ENCODE measurements at places on chromosomes 5 and 9.

GRCh38 chr9:114958021-114958843 lies 27.8 kb upstream of the TNFSF8 start:
- peak; percentile 1 for DNase-seq

GRCh38 chr5:38367410-38367809 lies 109.1 kb downstream of the EGFLAM start:
- DNase-seq = no peak

DNA sequence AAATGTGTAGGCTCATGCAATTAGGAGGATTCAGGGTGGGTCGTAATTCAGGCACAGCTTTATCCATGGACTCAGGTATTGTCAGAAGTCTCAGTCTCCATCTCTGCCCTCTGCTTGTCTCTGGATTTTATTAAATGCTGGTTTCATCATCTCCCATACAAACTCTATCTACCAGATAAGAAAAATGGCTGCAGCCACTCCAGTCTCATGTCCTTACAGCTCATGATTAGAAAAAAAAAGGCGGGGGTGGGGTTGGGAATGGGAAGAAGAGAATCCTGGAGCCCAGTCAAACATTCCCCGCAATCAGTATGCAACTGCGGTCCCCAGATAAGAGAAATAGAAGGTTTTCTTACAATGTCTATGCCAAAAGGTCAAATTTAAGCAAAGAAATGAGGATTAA lies 7.6 kb upstream of the FBXO38 start:
- no peak for DNase-seq

DNA sequence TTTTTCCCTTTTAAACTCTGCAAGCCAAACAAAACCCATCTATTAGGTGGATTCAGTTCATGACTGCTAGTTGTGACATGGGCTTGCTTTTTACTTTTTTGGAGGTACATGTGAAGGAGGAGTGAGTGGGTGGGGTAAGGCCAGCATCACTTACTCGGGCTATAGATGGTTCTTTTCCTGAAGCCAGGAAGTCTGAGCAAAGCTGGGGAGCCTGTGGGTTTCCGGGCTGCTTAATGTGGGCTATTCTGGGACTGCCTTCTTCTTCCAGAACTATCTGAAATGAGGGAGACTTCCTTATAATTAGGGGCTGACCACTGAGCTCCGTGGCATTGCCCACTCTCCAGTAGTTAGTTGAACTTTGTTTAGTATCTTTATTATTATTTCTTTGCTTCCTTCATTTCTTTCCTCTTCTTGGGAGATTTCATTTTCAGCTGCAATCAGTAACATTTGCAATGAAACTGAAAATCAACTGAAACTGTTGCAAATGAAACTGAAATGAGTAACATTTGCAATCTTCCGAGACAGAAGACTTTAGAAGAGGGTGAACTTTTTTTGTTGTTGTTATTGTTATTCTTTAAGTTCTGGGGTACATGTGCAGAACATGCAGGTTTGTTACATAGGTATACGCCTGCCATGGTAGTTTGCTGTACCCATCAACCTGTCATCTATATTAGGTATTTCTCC lies 204.9 kb downstream of the LRRC70 start:
- DNase-seq = no peak

GRCh38 chr9:18799428-18799827 lies 233.6 kb downstream of the SAXO1 start:
- no peak for DNase-seq

DNA sequence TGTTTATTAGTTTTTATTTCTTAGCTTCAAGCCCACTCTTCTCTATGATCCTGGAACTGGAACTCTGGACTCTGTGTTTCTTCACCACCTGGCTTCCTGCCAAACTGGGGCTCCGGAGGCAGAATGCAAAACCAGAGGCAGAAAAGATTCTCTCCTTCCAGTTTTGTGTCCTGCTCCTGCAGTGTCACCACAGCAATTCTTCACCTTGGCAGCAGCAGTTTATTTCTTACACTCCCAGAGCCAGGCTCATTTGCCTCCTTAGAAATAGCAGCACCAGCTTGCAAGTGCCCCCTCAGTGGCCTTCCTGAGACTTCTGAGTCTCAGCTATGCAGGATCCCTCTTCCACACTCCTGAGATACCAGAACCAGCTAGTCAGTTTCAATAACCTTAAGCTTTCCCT lies 26.7 kb upstream of the CAMK4 start:
- no peak for DNase-seq

GRCh38 chr9:132673355-132673754 lies 3.1 kb downstream of the GTF3C4 start:
- DNase-seq = no peak

DNA sequence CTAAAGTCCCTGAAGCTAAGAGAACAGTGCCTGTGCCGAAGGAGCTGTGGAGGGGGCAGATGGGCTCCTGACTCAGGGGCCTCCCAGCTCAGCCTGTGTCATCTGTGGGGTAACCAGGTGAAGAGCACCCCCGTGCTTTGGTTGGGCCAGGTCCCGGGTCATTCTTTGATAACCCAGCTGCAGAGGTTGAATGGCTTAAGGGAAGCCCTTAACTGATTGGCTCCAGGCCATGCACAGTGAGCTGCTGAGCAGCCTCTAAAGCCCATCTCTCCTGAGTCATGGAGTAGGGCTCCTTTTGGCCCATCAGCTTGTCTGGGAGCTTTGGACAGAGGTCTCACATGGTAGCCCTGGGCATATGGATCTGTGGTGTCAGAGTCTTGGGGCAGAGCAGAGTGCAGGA lies 28.7 kb downstream of the COL27A1 start:
- no peak for DNase-seq
